LNCaP clone FGC (cell line): ENCODE measurements at places on chromosomes 2 and 18.

DNA sequence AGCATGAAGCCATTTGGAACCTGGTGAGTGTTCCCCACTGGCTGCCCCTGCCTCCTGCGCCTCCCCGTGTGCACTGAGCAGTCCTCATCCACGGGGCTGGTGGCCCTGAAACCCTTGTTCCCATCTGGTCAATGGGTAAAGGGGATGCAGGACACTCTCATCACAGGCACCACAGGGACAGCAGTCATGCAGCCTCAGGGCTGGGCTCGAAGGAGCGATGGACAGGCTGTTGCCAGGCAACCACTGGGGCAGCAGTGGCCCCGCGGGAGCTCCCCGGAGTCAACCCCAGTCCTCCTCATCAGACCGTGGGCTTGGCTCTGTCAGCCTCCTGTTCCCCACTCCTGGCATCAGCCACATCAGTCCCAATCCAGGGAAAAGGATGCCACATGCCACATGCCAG lies 509.5 kb downstream of the EIPR1 start:
- DNase-seq = no peak

DNA sequence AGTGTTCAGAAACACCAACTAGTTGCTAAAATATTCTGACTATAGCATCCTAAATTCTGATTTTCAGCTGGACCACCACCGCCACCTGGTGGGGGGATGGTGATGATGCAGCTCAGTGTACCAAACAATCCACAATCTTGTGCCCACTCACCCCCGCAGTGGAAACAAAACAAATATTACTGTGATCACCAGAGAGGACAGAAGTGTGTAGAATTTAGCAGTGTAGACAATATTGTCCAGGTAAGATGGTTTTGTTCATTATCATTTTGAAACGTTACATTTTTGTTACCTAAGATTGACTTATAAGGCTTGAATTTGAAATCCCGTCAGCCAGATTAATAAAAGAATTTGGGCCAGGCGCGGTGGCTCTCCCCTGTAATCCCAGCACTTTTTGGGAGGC lies 31.7 kb upstream of the UBXN4 start:
- DNase-seq = no peak

- no peak for DNase-seq
These were observed 2.2 kb downstream of the LRRTM4 start for GRCh38 chr2:77519888-77520506.

DNA sequence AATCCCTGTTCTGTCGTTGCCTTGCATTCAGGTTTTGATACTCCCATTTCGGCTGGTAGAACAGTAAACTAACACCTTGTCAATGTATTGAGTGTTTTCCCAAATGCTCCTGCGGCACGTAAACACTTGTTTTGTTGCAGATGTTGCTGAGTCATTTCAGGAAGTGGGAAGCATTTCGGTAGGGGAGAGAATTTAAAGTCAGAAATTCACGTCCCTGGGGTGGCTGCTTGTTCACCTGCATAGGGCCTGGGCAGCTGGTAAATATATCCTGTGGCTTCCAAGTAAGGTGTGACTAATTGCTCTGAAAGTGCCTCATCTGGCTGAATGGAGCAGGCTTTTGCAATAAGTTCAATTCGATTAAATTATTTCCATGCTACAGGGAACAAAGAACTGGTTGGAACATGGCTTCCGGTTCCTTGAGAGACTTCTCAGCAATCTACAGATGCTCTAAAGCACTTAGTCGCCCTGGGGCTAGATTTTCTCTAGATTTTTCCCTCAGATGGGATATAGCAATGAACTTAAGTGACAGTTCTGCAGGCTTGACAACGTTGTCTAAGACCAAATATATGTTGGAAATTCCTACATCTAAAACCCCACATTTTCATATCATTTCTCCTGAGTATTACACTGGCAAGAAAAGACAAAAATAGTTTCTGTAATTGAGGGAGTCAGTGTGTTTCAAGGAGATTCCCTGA lies 5.2 kb downstream of the GALR1 start:
- no peak for DNase-seq

GRCh38 chr18:74506448-74507084 lies 10.4 kb downstream of the CNDP2 start:
- DNase-seq = no peak
